ENCODE measurements at places on chromosomes 2 and 18.

- no peak for DNase-seq
Observed at GRCh38 chr18:26356045-26356785, 130.0 kb downstream of the TAF4B start.

DNA sequence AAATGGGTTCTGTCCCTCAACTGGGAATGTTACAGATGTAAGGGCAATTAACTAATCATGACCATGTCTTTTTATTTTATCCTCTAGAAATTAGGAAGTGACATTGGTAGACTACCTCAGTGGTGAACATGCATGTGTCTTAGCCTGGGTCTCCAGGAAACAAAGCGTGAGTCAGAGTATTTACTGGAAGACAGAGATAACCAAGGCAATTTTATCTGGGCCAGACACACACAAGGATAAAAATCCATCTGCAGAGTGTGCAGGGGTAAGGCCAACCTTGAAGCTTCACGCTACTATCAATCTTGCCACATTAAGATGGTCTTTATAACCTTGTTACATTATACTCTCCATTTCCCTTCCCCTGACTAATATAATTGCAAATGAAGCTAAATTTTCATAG, 487.5 kb downstream of the SUCLG1 start:
- DNase-seq = no peak

DNA sequence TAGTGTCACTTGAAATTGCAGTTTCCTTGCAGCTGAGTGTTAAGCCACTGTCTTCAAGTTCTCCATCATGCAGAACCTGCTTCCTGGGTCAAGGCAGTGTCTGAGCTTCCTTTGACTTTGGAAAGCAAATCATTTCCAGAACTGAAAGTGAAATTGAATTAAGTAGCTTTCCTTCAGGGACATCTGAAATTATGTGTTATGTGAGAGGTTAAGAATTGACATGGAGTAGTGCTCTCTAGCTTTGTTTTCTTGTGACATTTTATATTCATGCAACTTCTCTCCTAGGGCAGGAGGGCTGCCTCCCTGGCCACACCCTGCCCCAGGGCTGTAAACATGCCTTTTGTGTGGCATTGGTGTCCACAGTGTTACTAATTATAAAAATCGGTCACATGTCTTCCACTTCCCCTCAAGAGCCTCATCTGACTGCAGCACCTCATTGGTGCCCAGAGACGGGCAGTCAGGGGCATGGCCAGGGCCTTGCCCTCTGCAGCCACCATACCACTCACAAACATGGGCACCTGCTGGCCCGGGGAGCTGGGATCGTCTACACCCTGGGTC, 14.4 kb downstream of the RAB12 start:
- DNase-seq = no peak

- DNase-seq = no peak
Observed at GRCh38 chr2:158718196-158718585, 76.9 kb upstream of the DAPL1 start.

- DNase-seq = no peak
Observed at GRCh38 chr2:3692375-3692774, 11.0 kb upstream of the DCDC2C start.

Measured in Caco-2 (cell line).